ENCODE measurements at places on chromosomes 12 and 14.

GRCh38 chr12:118187751-118188435 is 52.0 kb downstream of the PEBP1 start:
- no peak for DNase-seq

- DNase-seq = no peak
Observed at GRCh38 chr14:57933349-57933748, 67.5 kb upstream of the SLC35F4 start.

GRCh38 chr12:82883394-82884355 is 197.0 kb downstream of the TMTC2 start:
- no peak for DNase-seq

DNA sequence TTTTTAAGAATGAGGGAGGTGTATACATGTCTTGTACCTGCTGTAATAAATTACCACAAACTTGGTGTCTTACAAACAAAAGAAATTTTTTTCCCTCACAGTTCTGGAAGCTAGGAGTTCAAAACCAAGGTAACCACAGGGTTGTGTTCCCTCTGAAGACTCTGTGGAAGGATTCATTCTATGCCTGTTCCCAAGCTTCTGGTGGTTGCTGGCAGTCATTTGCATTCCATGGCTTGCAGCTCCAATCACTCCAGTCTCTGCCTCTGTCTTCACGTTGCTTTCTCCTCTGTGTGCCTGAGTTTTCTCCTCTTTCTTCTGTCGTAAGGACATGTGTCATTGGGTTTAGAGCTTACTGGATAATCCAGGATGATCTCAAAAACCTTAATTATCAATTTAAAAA is 15.4 kb upstream of the ZNF641 start:
- DNase-seq = no peak

DNA sequence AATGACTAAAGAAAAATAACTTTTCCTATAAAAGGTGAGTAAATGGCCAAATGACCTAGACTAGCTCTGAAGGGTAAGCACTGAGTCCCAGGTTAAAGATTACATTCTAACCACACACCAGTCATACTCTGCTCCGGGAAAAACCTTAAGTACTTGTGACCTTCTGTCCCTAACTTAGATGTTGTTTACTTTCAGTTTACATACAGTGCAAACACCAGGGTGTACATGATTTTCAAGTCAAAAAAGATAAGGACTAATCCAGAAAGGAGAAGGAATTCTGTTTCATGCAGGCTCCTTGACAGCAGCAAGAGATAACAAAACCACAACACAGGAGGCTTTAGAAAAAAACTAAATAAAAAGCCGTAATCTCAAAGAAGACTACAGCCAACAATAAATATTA is 174.2 kb downstream of the PPM1H start:
- no peak for DNase-seq

DNA sequence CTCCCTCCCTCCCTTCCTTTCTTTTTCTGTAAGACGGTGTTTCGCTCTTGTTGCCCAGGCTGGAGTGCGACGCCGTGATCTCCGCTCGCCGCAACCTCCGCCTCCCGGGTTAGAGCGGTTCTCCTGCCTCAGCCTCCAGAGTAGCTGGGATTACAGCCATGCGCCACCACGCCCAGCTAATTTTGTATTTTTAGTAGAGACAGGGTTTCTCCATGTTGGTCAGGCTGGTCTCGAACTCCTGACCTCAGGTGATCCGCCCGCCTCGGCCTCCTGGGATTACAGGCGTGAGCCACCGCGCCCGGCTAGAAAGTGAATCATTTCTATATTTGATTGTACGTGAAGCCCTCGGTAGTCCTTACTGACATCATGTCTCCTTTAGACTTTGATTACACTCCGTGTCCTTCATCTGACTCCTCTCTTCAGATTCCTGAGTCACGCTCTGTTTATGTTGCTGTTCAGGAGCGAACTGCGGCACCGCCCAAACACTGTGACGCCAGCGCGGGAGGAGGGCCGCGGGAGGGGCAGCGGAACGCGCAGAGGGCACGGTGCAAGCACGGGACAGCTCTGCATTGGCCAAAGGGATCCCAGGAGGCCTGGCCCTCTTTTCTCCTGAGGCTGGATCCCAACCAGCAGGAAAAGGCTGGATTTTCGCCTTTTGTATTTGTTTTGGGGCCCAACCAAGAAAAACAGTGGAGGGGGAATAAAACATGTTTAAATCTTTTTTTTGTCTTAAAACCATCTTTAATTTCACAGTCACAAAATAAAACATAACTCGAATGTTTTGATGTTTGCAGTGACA is 538 bp upstream of the GABARAPL1 start:
- peak; percentile 87 for DNase-seq

DNA sequence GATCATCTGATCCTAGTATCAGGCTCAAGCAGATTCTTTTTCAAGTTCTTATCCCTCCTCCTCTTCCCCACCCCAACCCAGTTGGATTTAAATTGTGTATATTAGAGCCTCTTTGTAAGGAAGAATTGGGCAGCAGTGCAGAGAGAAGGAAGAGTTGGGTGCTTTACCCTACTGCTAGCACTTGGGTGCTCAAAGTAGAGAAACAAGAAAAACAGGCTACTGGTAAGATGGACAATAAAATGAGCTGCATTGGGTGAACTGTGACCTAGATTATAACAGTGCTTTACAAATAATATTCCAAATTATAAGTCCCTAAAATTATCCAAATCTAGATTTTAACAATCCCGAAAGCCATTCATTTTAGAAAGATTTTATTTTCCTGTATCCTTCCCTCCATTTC is 363.4 kb upstream of the GARIN6 start:
- DNase-seq = no peak

GRCh38 chr12:26130728-26131127 is 5.9 kb upstream of the BHLHE41 start:
- DNase-seq = peak; percentile 40

DNA sequence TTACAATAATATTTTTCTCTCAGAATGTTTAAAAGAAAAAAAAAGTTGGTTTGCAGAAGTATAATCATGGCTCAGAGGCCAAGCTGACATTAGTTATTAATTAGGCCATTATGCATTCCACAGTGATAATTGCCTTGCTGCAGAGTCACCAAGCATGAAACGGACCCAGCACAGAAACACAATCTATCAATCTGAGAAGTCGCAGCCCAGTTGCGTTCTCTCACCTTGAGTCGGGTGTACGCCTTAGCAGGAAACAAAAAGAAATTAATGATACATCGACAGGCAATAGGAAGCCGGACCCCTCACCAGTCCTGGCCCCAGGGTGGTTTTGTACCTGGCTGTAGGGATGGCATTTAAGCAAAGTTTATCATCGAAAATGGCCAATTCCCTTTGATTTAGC is 129.7 kb downstream of the PHETA1 start:
- DNase-seq = no peak

DNA sequence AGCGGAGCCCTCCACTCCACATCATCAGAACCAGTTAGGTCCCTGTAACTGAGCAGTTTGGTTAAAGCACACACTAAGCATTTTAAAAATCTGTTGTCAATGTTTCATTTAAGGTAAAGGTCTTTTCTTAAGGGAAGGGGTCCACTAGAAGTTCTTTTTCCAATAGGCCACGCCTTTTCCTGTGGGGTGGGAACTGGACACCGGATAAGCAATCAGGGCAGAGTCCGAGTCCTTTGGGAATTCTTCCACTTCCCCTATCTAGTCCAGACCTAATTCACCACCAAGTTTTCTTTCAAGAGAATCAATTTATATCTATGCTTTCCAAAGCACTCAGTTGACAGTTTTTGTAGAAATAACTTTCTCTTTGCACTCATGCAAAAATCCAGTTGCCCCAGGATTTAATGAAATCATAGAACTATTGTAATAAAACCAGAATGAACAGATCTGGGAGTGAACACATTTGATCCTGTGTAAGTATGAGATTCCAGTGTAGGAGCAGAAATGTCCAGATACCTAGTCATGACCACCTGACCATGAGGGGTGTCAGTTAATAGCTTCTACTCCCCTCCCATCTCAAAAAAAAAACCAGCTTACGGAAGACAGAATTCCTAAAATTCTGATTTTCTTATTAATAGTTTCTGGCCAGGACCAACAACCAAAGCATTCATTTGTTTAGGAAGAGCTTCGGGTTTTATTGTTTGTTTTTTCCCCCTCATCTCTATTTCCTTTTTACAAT is 11.7 kb downstream of the VPS37B start:
- DNase-seq = no peak

DNA sequence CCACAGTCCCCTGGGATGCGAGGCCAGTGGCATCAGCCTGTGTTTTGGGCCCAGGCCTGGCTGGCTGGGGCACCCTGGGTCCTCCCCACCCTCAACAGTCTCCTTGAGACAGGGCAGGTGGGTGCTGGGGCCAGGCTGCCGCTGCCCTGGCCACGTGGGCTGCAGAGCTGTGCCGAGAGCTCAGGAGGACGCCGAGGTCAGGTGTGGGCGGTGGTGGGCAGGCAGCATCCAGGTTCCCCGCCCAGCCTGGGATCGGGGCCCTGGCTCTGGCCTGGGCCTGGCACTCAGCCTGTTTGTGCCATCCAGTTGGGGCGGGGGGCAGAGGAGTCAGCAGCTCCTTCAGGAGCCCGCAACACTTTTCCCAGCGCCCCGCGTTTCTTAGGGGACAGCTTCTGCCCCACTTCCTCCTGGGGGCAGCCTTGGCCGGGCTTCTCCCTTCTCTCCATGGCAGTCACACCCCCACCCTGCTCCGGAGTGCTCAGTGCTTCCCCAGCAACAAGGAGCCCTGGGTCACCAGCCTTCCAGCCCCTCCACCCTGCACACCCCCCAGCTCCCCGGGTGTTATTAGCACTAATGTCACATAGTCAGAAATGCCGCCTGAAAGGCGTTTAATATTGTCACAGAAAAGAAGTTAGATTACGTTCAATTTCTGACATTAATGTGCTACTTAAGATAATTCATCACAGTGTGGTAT is 30.8 kb downstream of the KIF26A start:
- no peak for DNase-seq
